ENCODE measurements at places on chromosomes 16 and 17.

GRCh38 chr16:85735946-85736345 lies 14.9 kb downstream of the C16orf74 start:
- no peak for DNase-seq

- no peak for DNase-seq
Measured at GRCh38 chr16:68284847-68285246, 20.5 kb downstream of the SLC7A6 start.

DNA sequence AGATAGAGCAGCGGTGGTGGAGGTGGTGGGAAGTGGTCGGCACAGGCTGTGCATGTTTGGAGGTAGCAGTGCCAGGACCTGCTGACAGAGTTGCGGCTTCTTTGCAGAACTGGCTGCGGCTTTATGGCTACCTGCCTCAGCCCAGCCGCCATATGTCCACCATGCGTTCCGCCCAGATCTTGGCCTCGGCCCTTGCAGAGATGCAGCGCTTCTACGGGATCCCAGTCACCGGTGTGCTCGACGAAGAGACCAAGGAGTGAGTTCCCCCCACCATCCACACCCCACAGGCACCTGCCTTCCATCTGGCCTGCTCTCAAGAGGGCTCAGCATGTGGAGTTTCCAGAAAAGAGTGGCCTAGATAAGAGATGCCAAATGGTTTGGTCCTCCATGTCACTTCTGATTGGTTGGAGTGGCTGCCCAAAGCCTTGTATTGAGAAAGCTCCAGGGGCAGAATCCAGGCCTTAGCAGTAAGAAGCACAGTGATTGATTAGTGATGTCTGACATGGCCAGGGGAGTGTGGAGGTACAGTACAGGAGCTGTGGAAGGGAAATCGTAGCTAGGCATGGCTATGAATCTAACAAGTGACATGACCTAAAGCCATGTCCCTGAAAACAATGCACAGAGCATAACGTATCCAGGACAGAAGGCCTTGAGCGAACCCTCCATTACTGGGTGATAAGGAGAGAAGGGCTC lies 12.0 kb downstream of the MMP15 start:
- DNase-seq = no peak

GRCh38 chr16:82082543-82083244 lies 47.6 kb downstream of the HSD17B2 start:
- DNase-seq = no peak

DNA sequence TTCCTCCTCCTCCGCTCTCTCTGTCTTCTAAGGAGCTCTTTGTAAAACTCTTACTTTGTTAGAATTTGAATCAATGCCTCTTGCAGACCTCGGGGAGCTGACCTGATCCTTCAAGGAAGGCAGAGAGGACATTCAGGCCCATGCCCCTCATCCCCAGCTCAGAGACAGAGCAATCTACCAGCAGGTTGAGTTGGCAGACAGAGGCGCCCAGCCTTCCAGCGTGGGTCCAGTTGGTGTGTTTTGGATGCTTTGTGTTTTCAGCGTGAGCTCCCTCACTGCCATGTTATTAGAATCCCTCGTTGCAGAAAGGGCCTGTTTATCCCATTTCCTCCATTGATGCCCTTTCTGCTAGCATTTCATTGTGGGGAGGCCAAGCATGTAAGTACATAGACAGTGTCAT lies 167.1 kb downstream of the CMIP start:
- DNase-seq = no peak

DNA sequence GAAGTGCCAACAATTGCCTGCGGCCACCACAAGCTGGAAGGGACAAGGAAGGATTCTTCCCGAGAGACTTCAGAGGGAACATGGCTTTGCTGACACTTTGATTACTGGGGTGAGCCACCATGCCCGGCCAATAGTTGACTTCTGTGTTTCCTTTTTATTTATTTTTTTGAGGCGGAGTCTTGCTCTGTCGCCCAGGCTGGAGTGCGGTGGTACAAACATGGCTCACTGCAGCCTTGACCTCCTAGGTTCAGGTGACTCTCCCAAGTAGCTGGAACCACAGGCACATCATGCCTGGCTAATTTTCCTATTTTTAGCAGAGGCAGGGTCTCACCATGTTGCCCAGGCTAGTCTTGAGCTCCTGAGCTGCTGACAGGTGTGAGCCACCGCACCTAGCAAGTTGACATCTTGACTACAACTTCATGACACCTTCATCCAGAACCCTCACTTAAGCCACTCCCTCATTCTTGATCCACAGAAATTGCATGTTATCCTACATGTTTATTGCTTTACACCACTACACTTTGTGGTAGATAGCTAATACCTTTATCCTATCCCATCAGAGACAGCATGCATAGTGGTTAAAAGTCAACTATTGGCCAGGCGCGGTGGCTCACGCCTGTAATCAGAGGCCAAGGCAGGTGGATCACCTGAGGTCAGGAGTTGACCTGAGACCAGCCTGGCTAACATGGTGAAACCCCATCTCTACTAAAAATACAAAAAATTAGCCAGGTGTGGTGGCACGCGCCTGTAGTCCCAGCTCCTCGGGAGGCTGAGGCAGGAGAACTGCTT lies 16.1 kb upstream of the GPRC5C start:
- no peak for DNase-seq

DNA sequence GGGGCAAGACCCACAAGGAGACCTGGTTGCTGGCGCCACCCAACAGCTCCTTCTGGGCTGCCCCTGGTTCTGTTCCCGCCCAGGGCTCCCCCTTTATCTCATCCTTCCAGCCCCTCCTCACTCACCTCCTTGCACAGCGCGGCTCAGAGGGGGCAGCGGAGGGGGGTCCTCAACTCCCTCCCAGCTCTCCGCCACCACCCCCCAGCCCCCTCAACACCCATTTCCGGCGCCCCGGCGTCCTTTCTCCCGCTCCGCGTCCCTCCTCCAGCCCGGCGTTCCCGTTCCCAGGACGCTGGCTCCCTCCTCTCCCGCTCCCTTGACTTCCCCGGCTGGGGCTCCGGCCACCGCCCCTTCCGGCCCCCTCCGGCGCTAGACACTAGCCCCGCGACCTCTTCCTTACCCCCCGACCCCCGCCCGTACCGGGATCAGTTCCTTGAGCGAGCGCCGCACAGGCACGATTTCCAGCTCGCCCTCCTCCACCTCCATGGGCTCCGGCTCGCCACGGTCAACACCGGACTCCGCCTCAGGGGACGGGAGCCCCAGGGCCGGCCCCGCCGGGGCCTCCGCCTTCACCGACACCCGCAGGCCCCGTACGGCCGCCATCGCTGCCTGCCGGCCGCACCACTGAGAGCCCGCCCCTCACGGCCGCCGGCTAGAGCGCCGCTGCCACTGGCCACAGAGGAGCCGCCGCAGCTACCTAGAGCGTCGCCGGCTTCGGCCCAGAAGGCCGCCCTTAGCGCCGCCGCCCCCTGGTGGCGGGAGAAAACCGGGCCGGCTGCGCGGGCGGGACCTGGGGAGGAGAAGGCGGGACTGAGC lies at the start of gene NCBP3:
TSS of gene NCBP3 (minus strand) at position 626 of the 816 bp plus-strand sequence. CDS start at position 603, 23 bp downstream.
- peak; percentile 94 for DNase-seq

- DNase-seq = peak; percentile 29
Measured at GRCh38 chr16:62969711-62970318, 933.6 kb upstream of the CDH8 start.

GRCh38 chr16:31253642-31254045 lies 6.1 kb upstream of the ITGAM start:
- no peak for DNase-seq

DNA sequence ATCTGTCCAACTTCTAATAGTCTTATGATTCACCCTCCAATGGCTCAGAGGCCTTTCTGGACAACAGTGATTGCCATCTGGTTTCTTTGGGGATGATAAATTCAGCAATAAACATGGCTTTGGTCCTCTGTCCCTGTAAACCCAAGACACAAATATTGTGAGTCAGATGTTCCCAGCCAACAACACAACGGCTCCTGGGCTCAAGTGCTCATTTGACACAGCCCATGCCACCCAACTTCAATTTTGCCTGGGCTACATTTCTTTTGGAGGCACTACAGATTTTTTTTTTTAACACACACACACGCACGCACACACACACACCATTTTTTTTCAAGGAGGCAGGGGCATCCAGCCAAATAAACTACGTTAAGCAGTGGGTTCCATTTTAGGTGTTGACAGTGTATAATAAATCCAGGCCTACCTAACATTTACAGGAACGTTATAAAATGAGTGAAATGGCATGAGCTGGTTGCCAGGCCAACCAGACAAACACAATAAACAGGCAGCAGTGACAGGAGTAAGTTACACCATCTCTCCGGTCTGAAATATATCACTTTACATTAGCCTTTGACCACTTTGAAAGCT lies 939.9 kb upstream of the SOX9 start:
- peak; percentile 77 for DNase-seq

GRCh38 chr17:42386777-42387657 lies 1.2 kb downstream of the STAT3 start:
- DNase-seq = no peak

DNA sequence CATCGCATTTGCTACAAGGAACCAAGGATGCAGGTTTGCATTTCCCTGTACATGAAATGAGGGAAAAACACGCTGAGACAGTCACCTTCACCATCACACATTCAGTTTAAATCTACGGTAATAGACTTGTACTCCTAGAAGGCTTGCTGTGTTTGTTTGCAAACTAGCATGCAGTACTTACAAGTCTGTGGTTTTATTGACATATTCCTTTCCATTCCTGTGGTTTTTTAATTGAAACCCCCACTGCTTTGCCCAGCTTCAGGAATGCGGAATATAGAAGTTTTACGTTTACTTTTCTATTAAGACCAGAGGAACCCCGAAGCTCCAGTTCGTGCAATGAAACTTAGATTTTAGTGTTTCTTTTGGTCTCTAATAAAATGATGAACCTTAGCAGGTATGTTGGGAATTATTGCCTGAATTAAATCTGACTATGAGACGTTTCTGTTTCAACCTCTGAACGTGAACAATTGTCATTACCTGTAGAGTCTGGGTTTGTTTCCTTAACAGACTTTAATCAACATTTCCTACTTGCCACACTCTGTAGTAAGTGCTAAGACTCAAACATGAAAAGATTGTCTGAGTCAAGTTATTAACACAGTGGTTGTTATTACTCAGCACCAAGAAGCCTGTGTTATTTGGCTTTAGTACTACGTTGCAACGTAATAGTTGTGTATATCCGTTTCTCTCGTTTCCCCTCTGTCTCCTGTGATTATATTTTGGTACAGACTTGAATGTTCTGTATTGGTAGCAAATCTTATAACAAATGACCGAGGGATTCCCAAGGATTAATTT lies 793.3 kb upstream of the GOT2 start:
- DNase-seq = no peak

DNA sequence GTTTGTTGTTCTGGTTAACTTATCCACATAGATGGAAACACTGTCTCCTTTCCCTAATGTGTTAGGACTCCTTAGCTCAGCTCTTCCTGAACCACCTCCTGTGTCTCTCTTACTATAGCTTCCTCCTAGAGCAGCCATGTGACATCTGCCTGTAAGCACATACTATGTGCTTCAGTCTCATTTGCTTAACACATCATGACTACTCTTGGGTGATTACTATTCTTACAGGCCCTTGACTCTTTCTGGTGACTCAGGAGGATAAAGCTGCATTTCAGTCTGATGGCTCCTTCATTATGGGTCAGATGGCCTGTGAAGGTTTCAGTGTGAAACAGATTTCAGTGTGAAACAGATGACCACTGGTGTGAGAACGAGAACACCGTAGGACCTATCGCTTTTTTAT lies 320 bp upstream of the KRTAP4-2 start:
- DNase-seq = no peak

DNA sequence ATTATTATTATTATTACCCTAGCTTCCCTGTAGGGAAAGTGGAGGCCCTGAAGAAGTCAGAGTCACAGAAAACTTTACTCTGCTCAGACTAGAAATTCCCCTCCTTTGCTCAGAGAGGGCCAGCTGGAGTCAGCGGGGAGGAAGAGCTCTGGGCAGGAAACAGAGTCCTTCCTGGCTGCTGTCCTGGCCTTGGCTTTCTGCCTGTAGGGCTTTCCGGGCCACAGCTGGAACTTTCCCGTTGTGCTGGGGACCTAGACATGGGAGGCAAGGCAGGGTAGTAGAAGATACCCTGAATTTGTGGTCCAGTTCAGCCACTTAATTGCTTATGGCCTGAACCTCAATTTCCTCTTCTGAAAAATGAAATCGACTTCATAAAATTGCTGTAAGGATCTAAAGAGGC lies 14.0 kb upstream of the CCL2 start:
- DNase-seq = no peak

GRCh38 chr16:87180069-87180468 lies 137.1 kb downstream of the C16orf95 start:
- no peak for DNase-seq

DNA sequence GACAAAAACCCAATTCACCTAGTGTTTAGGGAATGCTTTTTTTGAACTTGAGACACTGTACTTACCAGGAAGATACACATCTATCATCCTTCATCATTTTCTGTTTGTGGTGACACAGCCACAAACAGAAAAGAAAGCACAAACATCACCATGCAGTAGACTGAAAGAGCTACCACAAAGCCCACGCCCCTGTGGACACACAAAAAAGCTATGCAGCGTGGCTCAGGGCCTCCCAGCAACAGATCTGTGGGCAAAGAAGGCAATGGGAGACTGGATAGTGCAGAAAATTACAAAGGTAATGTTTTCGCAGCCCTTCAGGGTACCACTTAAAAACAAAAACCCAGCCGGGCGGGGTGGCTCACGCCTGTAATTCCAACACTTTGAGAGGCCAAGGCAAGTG lies 9.6 kb downstream of the COTL1 start:
- no peak for DNase-seq

GRCh38 chr16:9922441-9922840 lies 259.8 kb downstream of the GRIN2A start:
- DNase-seq = no peak

DNA sequence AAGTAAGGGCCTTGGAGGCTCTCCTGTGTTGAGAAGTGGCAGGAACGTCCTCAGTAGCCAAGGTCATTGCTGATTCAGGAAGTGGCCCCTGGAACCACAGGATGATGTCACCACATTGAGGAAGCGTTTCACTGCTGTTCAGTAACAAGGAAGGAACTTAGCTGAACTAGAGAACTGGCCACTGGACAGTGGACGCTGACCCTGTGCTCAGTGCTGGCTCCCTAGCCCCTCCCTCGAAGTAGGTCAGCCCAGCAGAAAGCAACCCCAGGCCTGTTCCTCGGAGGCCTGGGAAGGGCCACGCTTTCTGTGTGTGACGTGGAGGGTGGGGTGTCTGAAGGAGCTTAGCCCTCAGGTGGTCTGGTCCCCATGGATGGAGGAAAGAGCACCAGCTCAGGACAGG lies 58.3 kb downstream of the B9D1 start:
- no peak for DNase-seq

- no peak for DNase-seq
Measured at GRCh38 chr17:57864273-57864672, 14.4 kb upstream of the MRPS23 start.

GRCh38 chr16:50694206-50694605 lies 800 bp downstream of the NOD2 start:
- no peak for DNase-seq

DNA sequence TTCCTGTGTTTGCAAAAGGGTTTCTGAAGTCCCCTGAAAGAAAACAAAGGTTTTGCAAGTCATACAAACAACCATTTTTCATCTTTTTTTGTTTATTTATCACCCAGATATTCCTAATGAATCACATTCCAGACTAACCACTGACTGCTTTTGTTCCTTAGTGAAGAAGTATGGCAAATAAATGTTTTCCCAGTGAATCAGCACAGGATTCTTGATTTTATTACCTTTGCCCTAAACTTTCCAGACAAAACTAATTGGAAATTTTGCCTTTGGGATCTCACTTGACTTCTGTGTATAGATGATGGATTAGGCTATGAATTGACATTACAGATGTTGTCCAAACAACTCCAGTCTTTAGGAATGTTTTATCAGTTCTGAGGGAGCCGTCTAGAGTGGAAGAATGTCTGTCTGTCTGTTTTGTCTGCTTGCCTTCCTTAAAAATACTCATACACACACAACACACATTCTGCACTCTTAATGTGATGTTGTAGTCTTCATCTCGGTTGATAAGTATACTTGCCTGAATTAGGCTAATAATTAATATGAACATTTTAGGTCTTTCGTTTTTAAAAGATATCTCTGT lies 48.9 kb downstream of the VMP1 start:
- DNase-seq = no peak

All from SK-N-DZ (cell line).